Putamen (tissue), 1 donor: ENCODE measurements at places on chromosomes 11 and 22.

- DNase-seq, result no peak
Observed at GRCh38 chr11:26243426-26243825, 88.5 kb upstream of the ANO3 start.

GRCh38 chr22:27311698-27312550 is 489.6 kb downstream of the MN1 start:
- DNase-seq, result peak; percentile 62

DNA sequence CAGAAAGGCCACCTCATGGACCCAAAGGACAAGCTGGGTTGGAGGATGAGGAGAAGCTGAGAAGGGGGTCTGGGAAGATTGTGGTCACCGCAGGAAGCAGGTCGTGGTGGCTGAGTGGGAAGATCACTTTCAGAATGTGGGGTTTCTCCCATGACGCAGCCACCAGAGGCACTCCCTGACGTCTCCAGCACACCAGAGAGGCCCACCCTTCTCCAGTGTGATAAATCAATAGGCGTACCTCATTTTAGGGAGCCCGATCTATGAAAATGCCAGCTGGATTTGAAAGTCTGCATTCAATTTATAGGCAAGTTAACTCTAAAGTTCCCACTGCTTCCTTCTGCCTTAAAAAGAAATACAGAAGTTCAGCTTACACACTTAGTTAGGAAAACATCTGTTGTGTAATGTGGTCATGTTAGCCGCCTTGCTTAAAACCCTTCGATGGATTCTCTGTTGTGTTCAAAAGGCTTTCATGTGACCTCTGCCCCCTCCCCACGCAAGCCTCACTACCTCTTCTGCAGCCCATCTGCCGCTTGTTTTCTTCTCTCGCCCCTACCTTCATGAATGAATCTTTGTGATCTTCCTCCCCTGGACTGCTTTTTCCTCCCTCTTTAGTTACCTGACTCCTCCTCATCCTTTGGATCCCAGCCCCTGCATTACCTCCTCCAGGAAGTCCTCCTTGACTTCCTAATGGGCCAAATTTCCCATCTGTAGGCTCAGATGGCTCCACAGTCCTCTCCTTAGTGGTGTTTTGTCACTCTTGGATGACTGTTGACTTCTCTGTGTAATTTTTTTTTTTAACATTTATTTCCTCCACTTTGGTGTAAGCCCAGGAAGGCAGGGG is 10.7 kb downstream of the TSPAN18 start:
- DNase-seq, result no peak

DNA sequence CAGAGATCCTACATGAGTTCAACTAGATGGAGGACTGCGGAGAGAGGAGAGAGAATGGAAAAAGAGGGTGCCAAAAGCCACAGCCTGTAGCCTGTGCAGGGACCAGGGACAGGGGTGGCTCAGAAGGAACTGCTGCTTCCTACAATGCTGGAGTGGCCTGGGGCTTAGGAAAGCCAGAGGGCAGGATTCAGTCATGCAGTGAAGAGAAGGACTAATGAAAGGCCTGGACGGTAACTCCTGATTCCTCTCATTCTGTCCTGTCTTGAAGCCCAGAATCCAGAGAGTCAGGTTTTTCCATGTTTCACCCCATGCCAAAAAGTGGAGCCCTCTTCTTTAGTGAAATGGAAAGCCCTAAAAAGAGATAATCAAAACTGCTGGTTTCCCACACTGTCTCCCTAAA is 48.4 kb upstream of the INCENP start:
- DNase-seq, result no peak

- no peak for DNase-seq
Observed at GRCh38 chr11:10632483-10632882, 61.1 kb downstream of the IRAG1 start.

GRCh38 chr11:9280655-9281301 is 15.6 kb upstream of the DENND5A start:
- DNase-seq, result no peak
